Stimulated activated naive CD8-positive, alpha-beta T cell treated with anti-CD3 and anti-CD28 coated beads, Interleukin-15, Interleukin-2, amounts not matched to agents 100 U/mL and 50 U/mL, for 24 hours (primary cell): ENCODE measurements at places on chromosomes 2 and 18.

DNA sequence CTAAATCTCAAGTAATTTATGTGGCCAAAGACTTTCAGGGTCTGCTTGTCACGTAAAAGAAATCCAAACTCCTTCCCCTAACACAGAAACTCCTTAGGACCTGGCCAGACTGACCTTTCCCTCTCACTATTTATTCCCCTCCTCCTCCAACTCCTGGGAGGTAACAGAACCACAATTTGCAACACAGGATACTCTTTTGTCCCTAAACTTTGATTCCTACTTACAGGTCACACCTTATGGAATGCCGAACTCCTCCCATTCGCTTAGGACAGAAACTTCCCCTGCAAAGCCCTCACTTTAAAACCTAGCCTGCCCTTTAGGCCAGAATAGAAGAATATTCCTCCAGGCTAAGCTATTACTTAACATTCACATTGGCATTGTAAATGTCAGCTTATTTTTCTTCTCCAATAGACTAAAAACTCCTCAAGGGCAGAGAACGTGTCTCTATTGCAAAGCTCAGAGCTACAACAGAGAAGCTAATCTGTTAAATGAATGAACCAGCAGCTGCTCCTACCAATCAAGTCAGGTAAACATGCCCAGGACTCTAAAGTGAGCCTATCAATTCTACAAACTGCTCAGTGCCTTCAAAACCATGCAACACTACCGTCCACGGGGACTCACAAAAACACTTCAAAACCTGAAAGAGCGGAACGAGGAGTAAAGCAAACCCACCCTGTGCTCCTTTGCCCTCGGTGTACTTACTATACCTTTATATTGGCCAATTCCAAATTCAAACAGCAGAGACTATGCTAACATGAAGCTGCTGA is 6.1 kb downstream of the INO80D start:
- DNase-seq, result no peak

DNA sequence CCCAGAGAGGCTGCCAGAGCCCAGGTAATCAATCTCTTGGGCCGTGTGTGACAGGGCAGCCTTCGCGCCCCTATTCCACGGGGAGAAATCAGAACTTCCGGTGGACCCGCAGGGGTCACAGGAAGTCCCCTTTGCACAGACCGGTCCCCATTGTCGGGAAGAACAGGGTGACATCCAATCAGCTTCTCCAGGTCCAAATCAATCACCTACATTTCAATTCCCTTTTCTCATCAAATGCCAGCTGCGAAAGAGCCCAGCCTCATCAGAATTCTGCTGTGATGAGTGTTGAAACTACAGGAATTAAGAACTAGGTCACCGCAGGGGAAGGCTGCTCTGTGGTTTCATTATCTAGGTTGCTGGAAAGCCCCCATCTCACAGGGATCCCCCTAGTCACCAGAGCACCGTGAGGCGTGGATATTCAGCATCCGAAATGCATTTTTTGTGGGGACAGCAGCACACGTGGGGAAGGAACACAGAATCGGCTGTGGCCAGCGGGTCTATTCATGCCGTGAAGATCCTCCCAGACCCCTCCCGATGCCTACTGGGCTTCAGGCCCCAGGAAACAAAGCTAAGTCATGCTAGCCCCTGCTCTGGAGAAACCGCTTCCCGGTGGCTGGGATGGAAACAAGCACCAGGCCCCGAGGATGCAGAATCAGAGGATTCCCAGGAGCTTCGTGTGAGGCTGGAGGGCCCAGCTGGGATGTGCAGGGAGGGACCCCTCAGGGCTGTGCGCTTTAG is 193.7 kb upstream of the ID2 start:
- peak; percentile 68 for DNase-seq

DNA sequence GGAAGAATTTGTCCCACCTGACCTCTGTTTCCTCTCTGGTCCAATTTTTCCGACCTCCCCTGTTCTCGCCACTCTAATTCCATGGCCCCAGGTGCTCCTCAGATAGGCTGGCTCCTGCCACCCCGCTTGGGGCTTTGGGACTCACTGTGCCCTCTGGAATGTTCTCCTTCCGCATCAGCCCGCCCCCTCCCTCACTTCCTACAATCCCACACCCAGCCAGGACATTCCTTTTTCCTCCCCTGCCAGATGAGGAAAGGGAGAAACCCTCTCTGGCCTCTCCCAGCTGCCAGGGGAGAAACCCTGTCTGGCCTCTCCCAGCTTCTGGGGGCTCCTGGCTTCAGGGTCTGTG is 3.1 kb upstream of the OR6B2 start:
- DNase-seq, result no peak

GRCh38 chr2:239271471-239271870 is 129.3 kb downstream of the HDAC4 start:
- no peak for DNase-seq

GRCh38 chr18:74149878-74150277 is 1.6 kb downstream of the TIMM21 start:
- no peak for DNase-seq

DNA sequence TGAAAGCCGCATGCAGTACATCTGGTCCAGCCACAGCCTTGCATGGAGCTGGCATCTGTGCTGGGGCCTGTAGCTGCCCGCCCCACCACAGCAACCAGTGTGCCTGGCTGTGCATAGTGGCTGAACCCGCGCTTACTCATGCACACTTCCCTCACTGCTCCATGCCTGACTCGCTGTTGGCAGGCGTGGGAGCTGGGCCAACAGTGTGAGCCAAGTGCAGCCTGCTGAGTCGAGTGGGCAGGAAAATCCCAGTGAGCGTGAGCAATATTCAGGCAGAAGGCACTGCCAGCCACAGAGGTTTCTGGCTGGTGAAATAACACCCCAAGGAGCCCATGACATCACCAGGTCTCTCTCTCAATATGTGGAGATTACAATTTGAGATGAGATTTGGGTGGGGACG is 1674.1 kb upstream of the TMEFF2 start:
- DNase-seq, result no peak

- DNase-seq, result no peak
Observed at GRCh38 chr2:85188852-85189251, 55.7 kb downstream of the TCF7L1 start.

- no peak for DNase-seq
Observed at GRCh38 chr2:220167956-220168355, 540.5 kb downstream of the SLC4A3 start.

GRCh38 chr2:235082578-235083338 is 130.9 kb downstream of the SH3BP4 start:
- DNase-seq, result no peak

GRCh38 chr2:235238537-235238936 is 255.3 kb upstream of the AGAP1 start:
- no peak for DNase-seq

DNA sequence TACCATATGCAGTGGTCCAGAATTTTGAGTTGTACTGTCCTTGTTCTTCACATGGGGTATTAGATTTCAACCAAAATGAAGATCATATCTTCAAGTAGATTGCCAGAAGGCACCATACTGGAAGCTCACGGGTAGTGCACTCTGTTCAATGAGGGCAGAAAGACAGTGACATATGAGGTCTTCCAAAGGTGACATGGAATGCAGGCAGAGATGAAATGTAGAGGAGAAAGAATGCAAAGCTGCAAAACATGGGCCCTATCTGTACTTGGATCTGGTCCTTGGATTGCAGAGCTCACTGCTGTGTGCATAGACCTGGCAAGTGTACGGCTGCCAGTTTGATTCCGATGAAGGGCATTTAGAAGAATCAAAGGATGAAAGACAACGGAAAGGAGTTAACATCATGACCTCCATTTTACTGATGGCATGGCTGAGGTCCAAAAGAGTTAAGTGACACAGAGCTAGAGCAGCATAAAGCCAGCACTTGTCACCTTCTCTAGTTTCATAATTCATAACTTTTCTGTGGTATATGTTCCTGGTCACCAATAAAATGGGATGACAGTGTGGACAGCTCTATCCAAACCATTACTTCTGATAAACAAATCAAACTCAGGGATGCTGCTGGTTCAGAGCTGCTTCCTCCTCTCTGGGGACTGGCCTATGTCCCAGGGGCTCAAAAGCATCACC is 64.7 kb downstream of the BCL2 start:
- DNase-seq, result no peak

DNA sequence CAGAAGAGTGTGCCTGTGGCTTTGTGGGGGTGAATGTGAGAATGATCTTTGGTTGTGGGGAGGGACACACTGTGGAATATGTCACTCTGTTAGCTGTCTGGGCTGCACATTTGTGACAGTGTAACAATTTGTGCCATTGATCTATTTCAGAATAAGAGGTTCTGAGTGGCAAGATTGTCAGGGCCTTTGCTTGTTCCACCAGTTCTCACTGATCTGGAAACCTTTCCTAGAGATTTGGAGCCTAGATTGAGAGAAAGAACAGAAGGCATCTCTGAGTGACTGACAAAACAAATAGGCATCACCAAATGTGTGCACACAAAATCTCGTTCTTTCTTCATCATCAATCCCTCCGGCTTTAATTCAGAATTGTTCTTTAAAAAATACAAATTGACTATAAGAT is 153.6 kb downstream of the KLHL29 start:
- no peak for DNase-seq

- no peak for DNase-seq
Observed at GRCh38 chr2:172230889-172231401, 128.2 kb upstream of the DLX2 start.

DNA sequence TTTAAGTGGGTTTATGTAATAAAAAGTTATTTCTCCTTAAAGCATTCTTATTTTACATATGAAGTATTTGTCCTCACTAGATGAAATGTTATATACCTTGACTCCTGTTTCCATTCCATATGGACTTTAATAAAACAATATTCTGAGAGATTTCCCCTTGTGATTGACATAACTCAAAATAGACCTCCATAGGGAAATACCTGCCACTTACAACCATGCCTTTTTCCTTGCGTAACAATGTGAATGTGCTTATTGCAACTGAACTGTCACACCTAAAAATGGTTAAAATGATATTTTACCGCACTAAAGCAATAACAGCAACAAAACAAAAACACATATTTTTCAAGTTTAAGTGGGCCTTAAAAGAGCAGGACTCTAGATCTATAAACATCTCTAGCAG is 70.3 kb upstream of the TGIF1 start:
- DNase-seq, result no peak

GRCh38 chr2:30193104-30193681 is 38.1 kb upstream of the LBH start:
- DNase-seq, result no peak

- no peak for DNase-seq
Observed at GRCh38 chr2:209806318-209806717, 34.7 kb downstream of the UNC80 start.

DNA sequence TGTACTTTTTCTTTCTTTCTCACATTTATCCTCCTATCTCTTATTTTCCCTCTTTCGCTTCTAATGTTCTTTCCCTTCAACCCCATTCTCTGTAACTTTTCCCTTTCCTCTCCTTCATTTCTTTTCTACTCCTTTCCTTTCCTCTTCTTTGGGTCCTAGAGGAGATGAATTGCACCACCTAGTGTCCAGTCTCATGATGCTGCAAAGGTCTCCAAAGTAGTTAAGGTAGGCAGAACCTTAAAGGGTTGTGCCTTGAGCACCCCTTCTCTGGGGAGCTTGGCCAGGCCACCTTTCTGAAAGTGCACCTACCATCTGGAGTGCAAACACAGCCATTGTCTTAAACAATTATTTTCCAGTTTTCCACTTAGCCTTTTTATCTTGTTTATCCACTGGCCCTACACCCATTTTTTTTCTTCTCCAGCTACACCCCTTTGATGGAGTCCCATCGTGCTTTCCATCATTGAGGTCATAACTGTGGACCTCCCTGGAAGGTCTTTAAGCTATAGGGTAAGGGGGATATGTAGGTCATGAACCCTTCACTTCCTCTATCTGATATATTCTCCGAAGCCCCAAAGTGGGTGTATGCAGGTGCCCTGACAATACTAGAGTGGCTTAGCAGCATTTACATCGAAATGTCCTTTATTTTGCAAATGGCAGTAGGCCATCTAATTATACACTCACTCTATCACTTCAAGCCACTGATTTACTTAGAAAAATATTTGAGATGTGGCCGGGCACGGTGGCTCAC is 155.9 kb downstream of the ESCO1 start:
- DNase-seq, result no peak

DNA sequence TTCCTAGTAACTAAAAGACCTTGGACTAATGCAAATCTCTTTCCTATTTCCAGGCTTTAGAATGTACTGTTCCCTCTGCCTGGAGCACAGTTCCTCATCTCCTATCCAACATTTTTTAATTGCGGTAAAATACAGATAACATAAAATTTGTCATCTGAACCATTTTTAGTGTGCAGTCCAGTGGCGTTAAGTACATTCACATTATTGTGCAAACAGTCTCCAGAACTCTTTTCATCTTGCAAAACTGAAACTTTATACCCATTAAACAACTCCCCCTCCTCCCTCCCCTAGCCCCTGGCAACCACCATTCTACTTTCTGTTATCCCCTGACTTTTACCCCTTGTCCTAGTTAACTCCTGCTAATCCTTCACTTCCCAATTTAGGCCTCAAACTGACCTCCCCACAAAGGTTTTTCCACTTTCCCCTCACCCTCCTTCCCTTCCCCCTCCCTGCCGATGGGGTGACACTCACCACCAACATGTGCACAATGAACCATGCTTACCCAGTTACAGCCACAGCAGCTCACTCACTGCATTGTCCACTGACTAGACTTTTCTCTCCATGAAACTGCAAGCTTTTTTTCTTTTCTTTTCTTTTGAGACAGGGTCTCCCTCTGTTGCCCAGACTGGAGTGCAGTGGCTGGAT is 54.8 kb downstream of the KIAA2012 start:
- no peak for DNase-seq

DNA sequence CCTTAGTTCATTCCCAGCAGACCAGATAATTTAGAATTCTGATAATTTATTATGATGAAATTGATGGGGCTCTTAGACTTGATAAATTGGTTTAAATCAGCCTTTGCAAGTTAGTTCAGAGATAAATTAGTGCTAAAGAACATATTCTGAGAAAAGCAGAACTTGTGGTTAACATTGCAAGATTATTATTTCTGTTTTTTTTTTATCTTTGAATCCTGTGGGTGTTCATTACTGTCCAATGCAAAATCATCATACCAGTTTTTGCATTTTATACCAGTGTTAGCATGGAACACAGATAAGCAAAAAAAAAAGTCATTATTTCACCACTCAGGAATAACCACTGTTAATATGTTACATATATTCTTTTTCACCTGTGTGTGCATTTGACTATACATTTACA is 9.1 kb downstream of the SEPTIN2 start:
- DNase-seq, result no peak

- DNase-seq, result no peak
Observed at GRCh38 chr2:36918307-36918706, 48.0 kb downstream of the STRN start.

- DNase-seq, result no peak
Observed at GRCh38 chr18:50796495-50796894, 23.3 kb downstream of the MRO start.
